Left cardiac atrium (tissue), 4 donors: ENCODE measurements at places on chromosomes 3 and 15. TPM values are rescaled to one million over a fixed set of nuclear protein-coding genes. Genes with fewer than 3 reads are reported as not detected.
A peak's percentile ranks its signal among the peaks of the same experiment; 100 is the strongest.

The ADAM10 gene
- total RNA-seq, result 84.8 TPM

The SPPL2A gene
- total RNA-seq, result 95.1 TPM

The TMEM40 gene
- total RNA-seq, result 4.8 TPM

The PPP1R14D gene
- total RNA-seq, result not detected

The SSUH2 gene
- total RNA-seq, result 0.91 TPM

The GOLGA8T gene
- total RNA-seq, result 1.1 TPM

The RPN1 gene
- total RNA-seq, result 139 TPM

The KLHL6 gene
- total RNA-seq, result 1.7 TPM

The DNASE1L3 gene
- 1.4 TPM for total RNA-seq

- DNase-seq, result peak; percentile 73
These were observed 17.8 kb downstream of the MYL3 start for GRCh38 chr3:46845397-46845859.

- no peak for DNase-seq
These were observed 15.1 kb downstream of the ACVR2B start for GRCh38 chr3:38468765-38469164.

DNA sequence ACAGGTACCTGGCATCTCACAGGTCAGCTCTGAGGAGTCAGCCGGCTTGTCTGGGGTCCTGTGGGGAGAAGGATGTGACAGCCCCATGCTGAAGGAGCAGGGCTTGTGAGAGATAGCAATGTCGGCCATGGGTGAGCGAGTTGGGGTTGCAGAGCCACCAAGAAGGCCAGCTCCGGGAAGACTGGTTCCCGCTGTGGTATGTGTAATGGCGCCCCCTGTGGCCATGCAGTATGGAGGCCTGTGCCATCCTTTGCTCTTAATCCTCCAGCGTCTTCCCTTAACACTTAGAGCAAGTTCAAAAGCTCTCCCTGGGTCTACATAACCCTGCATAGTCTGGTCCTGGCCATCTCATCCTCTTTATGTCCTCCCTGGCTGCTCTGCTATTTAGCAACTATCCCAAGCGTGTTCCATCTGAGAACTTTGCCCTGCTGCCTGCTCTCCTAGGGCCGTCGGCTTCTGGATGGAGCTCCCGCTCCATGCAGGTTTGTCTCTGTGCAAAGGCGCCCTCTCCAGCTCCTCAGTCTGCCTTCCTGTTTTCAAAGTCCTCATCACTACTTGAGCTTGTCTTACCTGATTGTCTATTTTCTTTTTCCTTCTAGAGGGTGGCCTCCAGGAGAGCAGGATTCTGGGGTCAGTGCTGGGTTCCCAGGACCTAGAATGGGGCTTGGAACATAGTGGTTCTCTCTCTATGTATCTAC lies 40.8 kb upstream of the IQCF6 start:
- DNase-seq, result no peak

GRCh38 chr3:107523539-107524325 lies 970 bp downstream of the BBX start:
- DNase-seq, result peak; percentile 51

- no peak for DNase-seq
These were observed 8.9 kb downstream of the ARMC8 start for GRCh38 chr3:138196023-138196422.

DNA sequence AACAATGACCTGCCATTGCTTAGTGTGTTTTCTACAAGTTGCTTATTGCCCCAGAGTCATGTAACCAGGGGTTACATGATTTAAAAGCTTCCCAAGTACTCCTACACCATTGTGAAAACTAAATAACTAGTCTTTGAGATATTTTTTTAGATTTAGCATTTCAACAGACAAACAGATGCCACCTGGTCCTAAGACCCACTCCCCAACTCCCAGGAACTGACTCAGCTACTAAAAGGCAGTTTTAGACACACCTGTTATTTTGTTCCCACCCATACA lies 28.1 kb upstream of the KBTBD12 start:
- DNase-seq, result no peak

- no peak for DNase-seq
These were observed 315.8 kb upstream of the SATB1 start for GRCh38 chr3:18740631-18741583.

- DNase-seq, result peak; percentile 53
These were observed 32.1 kb upstream of the PIAS1 start for GRCh38 chr15:68022061-68022460.

DNA sequence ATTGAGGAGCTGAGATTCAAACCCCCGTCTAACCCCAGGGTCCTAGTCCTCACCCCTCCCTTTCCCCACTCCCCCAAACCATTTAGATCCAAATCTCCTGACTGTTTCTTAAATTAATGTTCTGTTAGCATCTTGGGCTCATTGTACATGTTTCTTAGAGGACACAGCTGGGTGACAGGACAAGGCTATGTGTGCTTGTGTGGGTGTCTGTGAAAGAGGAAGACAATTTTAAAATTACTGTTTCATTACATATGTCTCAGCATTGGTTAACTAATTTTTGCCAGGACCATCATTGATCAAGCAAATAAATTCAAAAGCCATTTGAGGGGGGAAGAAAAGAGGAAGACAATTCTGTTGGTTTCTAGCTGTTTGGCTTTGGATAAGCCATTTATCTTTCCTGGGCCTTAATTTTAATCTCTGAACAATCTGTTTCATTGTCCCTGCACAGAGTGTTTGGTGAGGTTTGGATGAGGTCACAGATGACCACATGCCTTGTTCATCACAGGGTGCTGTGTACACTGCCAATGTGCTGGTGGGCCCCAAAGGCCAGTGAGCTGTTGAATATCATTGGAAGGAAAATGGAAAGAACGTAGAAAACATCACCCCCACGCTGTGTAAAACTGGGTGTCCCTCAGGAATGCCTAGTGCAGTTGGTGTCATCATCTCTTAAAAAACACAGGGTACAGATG lies 51.9 kb downstream of the RPLP1 start:
- DNase-seq, result no peak

GRCh38 chr15:47603026-47603425 lies 114.3 kb upstream of the SEMA6D start:
- DNase-seq, result no peak

DNA sequence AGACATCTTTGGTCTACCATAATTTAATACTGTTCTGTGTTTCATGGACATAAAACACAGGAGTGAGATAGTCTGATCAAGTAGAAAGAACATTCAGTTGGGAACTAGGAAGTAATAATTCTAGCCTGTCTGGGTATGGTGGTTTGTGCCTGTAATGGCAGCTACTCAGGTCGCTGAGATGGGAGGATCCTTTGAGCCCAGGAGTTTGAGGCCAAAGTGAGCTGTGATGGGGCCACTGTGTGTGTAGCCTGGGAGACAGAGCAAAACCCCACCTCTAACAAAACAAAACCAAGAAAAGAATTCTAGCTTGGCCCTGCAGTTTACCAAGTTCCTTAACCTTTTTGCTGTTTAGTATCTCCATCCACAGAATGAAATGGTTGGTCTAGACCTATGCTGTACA lies 36.8 kb downstream of the KAT2B start:
- DNase-seq, result no peak

GRCh38 chr3:90091549-90091948 lies 984.1 kb downstream of the EPHA3 start:
- DNase-seq, result peak; percentile 22

GRCh38 chr15:68817304-68818065 lies 3.2 kb downstream of the ANP32A start:
- DNase-seq, result peak; percentile 72

GRCh38 chr3:33424606-33425452 lies 15.4 kb downstream of the UBP1 start:
- no peak for DNase-seq

DNA sequence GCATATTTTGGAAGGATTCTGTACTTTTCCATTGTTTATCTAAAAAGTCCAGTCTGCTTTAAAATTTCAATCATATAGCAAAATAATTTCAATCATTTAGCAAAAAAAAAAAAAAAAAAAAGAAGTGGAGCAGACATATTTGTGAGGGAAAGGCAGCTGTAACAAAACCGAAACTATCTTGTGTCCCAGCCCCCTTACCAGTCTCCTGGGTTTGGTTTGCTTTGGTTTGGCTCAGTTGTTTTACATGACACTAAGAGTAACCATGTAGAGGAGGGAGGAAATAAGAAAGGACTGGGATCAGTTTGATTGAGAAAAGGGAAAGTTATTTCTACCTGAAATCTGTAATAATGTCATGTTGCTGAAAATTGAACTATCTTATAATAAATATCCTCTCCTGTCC lies 158.8 kb upstream of the GADL1 start:
- DNase-seq, result no peak

DNA sequence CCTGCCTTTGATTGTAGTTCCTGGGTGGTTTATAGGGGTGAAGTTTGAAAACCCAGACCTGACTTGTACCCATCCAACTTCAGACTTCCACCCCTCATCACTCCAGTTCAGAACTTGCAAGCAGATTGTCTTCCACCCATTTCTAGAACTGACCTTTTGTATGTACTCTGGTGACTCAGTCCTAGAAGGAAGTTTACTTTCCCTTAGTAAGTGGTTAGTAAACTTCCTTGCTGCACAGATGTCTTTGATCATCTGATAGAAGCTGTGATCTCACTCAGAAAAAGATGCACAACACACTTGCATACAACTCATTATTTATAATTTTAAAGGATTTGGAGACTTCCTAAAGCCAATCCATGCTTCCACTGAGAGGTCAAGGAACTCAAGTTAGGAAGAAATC lies 368.0 kb downstream of the MFSD1 start:
- no peak for DNase-seq

- DNase-seq, result peak; percentile 33
These were observed 29.8 kb downstream of the GNB4 start for GRCh38 chr3:179421500-179421899.
